ENCODE measurements at places on chromosomes 7 and 10.

GRCh38 chr10:119919271-119919670, 26.7 kb downstream of the SEC23IP start:
- DNase-seq, result no peak

DNA sequence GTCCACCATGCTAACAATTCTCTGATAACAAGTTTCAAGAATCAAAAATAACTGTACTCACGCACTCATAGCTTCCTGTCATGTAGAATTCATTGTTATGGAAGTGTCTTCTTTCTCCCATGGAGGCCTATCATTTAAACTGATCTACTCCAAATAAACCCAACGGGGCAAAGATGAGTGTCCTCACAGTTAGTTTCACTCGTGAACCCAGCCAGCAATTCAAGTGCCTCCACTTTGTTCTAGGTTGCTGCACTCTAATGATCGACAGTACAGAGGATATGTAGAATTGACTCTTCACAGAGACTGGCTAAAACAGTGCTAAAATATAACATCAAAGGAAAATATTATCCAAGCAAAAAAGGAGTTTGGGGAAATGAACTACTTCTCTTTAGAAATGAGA, 111.4 kb downstream of the LRRN3 start:
- DNase-seq, result no peak

GRCh38 chr7:29005406-29005805, 47.3 kb upstream of the TRIL start:
- no peak for DNase-seq

DNA sequence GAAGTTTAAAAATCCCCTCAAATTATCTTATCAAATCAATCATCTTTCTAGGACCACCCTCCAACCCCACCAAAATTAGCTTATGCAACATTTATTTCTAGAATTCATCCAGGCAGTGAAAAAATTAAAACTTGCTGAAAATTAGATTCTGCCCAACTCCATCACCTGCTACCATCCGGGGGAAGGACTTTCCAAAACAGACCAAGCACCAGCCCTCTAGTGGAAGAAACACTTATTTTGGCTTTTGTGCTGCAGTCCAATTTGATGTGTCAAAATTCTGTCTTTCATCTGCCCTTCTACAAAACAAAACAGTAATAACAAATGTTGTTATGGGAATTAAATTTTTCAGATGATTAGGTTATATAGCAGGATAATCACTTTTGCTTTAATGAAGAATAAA, 35.1 kb downstream of the GCC1 start:
- no peak for DNase-seq

- DNase-seq, result peak; percentile 5
Observed at GRCh38 chr10:117226813-117227451, 14.0 kb upstream of the SLC18A2 start.

DNA sequence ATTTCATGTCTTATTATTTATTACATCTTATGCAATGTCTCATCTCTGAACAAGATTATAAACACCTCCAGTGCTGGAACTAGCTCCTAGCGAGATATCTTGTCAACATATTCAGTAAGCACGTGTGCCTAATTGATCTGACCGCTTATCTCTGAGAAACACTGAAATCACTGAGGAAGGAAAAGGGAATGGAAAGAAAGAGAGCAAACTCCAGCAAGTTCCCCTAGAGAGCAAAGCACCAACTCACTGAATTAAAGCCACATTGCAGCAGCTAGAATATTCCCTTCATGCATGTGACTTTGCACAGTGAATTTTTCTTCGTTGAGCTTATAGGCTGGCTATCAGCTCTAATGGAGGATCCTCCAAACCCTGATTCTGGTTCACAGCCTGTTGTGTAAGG, 177.1 kb upstream of the FRMD4A start:
- DNase-seq, result no peak

DNA sequence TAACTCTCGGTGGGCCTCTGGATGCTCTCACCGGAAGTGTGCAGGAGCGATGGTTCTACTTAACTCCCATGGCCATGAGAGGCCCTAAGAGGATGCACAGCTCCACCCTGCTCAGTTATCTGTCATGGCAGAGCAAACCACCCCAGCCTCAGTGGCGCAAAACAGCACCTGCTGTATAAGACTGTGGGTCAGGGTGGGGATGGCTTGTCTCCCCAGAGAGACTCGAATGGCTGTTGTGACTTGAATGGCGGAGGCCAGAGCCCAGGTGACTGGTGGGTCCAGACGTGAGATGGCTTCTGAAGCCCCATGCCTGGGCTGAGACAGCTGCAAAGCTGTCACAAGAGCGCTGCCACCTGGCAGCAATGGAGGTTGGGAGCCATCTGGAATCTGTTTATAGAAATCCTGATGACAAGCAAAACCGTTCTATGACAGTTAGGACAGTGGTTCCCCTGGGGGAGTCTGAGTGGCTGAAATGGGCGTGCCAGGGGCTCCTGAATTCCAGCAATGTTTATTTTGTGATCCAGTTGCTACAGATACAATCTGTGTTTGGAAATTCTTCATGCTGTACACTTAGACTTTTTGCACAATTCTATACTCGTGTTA, 490.5 kb downstream of the TCERG1L start:
- DNase-seq, result peak; percentile 64

DNA sequence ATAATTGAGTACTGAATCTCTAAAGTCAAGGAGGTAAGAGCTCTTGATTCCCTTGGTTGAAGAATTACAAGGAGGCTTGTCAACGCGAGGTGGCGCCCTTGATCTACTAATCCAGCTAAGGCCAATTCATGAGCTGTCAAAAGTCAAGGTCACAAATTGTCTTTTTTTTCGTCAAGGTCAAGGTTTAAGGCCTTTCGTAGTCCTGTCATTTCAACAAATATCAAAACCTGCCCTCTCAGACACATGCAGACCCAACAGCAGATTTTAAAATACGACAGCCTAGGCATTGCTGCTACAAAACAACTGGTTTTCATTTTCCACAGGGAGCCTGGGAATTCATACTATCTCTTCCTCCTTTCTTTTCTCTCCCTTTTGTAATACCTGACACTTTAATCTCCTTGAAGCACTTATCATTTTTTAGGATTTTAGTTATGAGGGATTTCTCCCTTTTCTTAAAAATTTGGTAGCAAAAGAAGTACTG, 3.6 kb downstream of the HOXA13 start:
- peak; percentile 66 for DNase-seq

Data from NCI-H748 treated with DMSO at 0.1 percent for 48 hours (cell line).